ENCODE measurements at places on chromosomes 1 and 21.

DNA sequence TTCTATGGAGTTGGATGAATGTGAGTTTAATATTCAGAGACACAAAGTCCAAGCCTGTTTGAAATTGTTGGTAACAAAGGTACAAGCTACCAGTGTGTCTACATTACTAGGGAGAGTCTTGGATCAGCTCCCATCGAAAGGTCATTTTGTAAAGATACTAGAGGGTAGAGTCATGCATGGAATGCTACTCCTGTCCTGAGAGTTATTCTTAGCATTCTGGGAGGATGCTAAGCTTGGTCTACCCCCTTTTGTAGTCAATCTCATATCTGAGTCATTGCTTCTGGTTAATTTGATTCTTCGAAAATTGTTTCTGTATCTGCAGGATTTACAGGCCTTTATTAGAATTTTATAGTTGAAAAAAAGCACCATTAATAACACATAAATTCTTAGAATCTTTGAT lies 240.2 kb downstream of the ST6GALNAC3 start:
- no peak overlapping the region for H3K4me3 ChIP-seq
- no peak for DNase-seq
- no peak overlapping the region for H3K27ac ChIP-seq
- no peaks in the 10 kb centered on the region for H3K4me1 ChIP-seq

GRCh38 chr1:155079487-155080311 lies 1.1 kb downstream of the EFNA3 start:
- H3K4me3 ChIP-seq = no peak overlapping the region
- H3K4me1 ChIP-seq = peaks cover 54% of the 10 kb centered on the region
- peaks cover 20% of the 10 kb centered on the region for H3K27me3 ChIP-seq
- H3K27ac ChIP-seq = no peak overlapping the region

DNA sequence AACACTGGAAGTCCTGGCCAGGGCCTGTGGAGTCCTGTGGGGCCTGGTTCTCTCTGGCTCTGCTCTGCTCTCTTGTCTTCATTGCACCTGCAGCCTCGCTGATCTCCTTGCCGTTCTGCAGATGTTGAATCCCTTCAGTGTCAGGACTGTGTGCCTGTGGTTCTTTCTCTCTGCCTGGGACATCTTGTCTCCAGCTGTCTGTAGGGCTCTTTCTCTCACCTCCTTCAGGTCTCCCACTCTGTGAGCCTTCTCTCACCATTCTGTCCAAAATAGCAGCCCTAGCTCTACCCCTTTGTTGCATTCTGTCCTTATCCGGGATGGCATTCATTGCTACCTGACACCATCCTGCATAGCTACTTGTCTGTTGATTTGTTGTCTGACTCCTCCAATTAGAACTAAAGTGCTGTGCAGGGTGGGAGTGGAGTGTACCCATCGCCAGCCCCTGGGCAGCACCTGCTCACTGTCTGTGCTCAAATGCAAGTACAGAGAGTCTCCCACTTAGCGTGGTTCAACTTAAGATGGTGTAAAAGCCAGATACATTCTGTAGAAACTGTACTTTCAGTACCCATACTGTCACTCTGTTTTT lies 8.9 kb downstream of the PGBD2 start:
- H3K4me3 ChIP-seq = no peak overlapping the region
- no peak for DNase-seq
- H3K36me3 ChIP-seq = peaks cover 55% of the 10 kb centered on the region
- no peaks in the 10 kb centered on the region for H3K4me1 ChIP-seq
- no peak overlapping the region for H3K27ac ChIP-seq

DNA sequence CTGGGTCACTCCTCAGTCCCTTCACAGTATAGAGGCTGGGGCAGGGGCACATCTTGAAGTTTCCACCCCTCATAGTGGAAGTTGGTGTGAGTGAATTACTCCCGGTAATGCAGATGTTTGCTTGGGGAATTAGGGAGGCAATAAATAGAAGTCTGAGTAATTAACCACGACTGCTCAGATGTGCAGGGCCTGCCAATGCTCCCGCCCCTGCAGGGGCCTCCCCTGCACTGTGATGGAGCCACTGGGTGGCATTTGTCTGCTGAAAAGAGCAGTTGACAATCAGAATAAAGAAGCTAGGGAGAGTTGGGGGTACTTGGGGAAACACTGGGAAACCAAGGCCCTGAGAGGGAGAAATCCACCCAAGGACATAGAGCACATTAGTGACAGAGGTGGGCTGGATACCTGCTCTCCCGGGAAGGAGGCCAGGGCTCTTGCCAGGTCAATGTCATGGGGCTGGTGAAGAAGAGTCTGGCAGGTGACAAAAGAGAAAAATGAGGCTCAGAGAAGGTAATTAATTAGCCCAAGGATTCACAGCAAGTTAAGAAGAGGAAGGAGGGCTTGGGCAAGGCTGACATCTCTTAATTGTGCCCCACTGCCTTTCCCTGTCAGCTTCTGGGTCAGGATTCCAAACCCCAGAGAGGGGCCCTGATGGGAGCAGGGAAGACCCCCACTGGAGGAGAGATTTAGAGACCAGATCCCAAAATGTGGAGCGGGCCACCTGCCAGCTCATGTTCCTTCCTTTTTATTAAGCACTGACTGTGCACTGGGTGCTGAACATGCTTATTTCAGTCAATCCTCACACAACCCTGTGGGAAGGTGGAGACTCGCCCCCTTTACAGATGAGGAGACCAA lies 436.2 kb downstream of the MATN1 start:
- peaks cover 3% of the 10 kb centered on the region for H3K27me3 ChIP-seq
- DNase-seq = no peak
- H3K27ac ChIP-seq = no peak overlapping the region
- H3K36me3 ChIP-seq = no peaks in the 10 kb centered on the region

GRCh38 chr1:57470036-57470435 lies 46.2 kb upstream of the DAB1 start:
- no peak for DNase-seq
- H3K36me3 ChIP-seq = no peaks in the 10 kb centered on the region
- H3K27me3 ChIP-seq = no peaks in the 10 kb centered on the region
- H3K27ac ChIP-seq = no peak overlapping the region

- DNase-seq = no peak
- no peaks in the 10 kb centered on the region for H3K4me1 ChIP-seq
- no peak overlapping the region for H3K27ac ChIP-seq
Measured at GRCh38 chr1:77583483-77583882, 99.0 kb downstream of the ZZZ3 start.

DNA sequence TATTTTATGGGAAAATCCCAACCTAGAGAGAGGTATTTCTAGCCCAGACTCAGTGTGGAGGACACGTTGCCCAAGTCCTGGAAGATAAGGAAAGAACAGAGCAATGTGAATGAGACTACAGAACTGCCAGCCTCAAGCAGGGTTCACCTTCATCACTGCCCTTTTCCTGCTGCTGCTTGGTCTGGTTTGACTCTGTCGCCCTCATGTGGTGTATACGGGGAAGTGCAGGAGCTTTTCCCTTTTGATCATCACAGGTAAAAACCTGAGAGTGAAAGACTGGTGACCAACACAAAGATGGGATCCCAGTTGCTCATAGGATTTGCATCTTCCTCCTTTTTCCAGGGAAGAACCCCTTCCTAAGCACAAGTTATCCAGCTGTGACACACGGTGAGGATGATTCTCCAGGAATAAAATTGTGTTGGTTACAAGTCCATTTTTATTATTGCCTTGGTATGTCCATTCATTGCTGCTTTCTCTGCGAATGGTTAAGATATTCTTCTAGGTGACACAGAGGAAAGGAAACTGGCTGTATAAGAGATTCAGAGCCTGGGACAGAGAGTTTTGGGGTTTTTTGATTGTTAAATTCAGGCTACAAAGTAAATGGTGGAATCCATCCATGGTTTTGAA lies 89.5 kb upstream of the CD53 start:
- no peaks in the 10 kb centered on the region for H3K36me3 ChIP-seq
- peaks cover 3% of the 10 kb centered on the region for H3K27me3 ChIP-seq
- H3K4me3 ChIP-seq = no peak overlapping the region
- peak; percentile 35 for DNase-seq

GRCh38 chr21:45291613-45292398 lies 4.1 kb upstream of the POFUT2 start:
- peak overlapping the region; percentile 41 for H3K27ac ChIP-seq
- no peak overlapping the region for H3K4me3 ChIP-seq
- peaks cover 24% of the 10 kb centered on the region for H3K4me1 ChIP-seq
- H3K27me3 ChIP-seq = no peaks in the 10 kb centered on the region

DNA sequence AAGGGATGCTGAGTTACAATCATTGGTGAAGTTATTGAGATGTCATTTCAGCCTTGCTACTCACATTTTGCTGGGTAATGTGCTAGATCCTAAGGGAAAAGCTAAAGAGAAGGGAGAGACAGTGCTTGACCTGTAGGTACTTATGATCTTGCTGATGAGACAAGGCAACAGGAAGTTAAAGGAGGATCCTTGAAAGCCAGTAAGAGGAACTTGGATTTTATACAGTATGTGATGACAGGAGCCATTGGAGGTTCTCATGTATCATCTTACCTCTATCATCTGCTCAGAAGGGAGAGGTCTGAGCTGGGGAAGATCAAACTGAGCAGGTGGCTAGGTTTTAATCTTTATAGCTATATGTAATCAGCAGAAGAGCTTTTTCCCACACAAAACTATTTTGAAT lies 6.3 kb downstream of the APOBEC4 start:
- H3K27ac ChIP-seq = no peak overlapping the region
- H3K27me3 ChIP-seq = peaks cover 3% of the 10 kb centered on the region
- H3K36me3 ChIP-seq = no peaks in the 10 kb centered on the region
- peaks cover 4% of the 10 kb centered on the region for H3K4me1 ChIP-seq

- peak; percentile 85 for DNase-seq
- H3K4me1 ChIP-seq = peaks cover 99% of the 10 kb centered on the region
- H3K4me3 ChIP-seq = peak overlapping the region; percentile 62
- H3K27me3 ChIP-seq = no peaks in the 10 kb centered on the region
- H3K36me3 ChIP-seq = peaks cover 28% of the 10 kb centered on the region
- peak overlapping the region; percentile 97 for H3K27ac ChIP-seq
Measured at GRCh38 chr1:12179111-12179519, 12.3 kb downstream of the TNFRSF1B start.

DNA sequence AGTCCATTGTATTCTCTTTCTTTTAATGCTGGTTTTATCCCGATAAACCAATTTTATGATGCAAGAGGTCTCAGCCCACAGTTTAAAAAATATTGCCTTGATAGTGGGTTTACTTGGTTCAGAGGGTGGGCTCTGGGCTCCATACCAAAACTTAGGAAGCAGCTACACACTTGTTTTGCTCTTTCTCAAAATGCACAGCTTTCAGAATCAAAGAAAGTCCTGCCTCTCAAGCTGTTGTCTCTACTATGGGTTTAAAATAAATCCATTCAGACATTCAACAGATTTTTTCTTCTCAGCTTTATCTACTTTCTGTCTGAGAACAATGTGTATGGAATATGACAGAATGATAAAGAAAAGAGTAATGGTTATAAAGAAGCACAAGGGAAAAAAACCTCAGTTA lies 14.8 kb upstream of the HHAT start:
- no peak for DNase-seq
- no peak overlapping the region for H3K27ac ChIP-seq
- H3K27me3 ChIP-seq = peaks cover 5% of the 10 kb centered on the region

DNA sequence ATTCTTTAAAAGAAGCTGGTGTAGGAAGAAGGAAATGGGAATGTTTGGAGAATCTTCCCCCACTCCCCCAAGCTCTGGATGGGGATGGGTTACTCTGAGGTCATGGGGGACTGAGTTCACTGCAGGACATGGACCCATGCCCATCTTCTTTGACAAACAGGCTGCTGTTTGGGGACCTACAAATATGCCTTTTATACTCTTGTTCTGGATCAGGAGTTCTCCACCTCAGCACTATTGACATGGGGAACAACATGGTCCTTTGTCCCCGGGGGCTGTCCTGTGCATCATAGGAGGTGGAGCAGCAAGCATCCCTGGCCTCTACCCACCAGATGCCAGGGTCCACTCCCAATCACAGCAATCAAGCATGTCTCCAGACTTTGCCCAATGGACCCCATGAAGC lies 365.8 kb upstream of the C1orf174 start:
- peaks cover 4% of the 10 kb centered on the region for H3K4me1 ChIP-seq
- no peak for DNase-seq
- H3K36me3 ChIP-seq = no peaks in the 10 kb centered on the region
- no peaks in the 10 kb centered on the region for H3K27me3 ChIP-seq

Measured in CD4-positive, CD25-positive, alpha-beta regulatory T cell (primary cell).